ENCODE measurements at places on chromosomes 6 and 20.
A peak's percentile ranks its signal among the peaks of the same experiment; 100 is the strongest.

DNA sequence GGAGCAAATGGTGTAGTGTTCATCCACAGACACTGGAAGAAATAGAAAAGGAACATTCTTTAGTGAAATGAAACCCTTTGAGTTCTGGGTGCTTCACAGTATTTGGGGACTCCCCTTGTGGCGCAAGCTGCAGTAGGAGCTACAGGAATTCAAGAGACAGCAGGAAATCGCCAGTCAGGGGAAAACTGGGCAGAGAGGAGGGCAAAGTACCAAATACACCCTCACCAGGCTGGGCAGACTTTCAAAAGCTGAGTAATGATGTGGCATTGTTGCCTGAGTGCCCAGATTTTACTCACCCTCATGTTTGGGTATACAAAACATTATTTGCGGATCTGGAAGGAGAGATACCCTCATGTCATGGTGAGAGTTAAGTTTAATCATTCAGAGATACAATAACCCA is 97.9 kb downstream of the SOD2 start:
- no peak for DNase-seq

GRCh38 chr20:48489656-48490055 is 338.1 kb downstream of the PREX1 start:
- DNase-seq: no peak

GRCh38 chr20:14790771-14791620 is 453.6 kb upstream of the FLRT3 start:
- DNase-seq: peak; percentile 84

GRCh38 chr20:58558486-58559367 is 43.5 kb upstream of the APCDD1L start:
- no peak for DNase-seq

- DNase-seq: no peak
Observed at GRCh38 chr20:11901127-11901526, 16.6 kb upstream of the BTBD3 start.

GRCh38 chr20:13927171-13927570 is 63.2 kb downstream of the SEL1L2 start:
- DNase-seq: no peak

DNA sequence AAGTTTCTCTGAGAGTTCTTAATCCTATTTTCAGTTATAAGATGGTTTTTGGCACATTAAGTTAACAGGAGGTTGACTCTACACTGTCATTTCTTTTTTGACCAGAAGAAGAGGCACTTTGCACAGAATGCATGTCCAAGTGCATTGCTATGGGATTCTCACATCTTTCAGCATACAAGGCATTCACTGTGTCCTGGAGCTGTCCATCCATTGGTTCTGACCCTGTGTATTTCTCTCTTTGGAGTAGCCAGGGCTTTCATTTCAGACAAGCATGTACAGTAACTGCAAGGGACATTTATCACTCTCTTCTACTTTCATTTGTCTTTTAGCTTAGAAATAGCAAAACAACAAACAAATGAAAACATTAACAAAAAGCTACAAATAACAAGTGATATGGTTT is 275.1 kb upstream of the IMPG1 start:
- no peak for DNase-seq

- DNase-seq: no peak
Observed at GRCh38 chr6:3915076-3915791, 66.1 kb downstream of the FAM50B start.

DNA sequence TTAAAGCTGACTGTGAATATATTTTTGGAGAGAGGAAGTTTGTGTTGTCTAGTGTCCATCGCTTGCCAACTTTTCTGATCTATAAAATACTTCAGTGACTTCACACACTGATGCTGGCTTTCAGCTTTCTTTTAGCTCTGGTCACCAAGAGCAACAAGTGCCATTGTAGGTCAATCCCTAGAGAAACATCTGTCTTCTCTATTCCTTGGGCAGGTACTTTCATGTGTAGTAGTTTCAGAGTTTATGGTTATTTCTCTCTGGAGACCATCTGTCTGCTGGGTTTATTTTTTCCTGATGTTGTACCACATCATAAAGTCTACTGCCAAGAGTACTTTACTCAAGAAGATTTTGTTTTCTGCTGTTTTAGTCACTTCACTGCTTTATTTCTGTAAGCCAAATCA is 249.9 kb downstream of the KHDC1L start:
- DNase-seq: no peak

DNA sequence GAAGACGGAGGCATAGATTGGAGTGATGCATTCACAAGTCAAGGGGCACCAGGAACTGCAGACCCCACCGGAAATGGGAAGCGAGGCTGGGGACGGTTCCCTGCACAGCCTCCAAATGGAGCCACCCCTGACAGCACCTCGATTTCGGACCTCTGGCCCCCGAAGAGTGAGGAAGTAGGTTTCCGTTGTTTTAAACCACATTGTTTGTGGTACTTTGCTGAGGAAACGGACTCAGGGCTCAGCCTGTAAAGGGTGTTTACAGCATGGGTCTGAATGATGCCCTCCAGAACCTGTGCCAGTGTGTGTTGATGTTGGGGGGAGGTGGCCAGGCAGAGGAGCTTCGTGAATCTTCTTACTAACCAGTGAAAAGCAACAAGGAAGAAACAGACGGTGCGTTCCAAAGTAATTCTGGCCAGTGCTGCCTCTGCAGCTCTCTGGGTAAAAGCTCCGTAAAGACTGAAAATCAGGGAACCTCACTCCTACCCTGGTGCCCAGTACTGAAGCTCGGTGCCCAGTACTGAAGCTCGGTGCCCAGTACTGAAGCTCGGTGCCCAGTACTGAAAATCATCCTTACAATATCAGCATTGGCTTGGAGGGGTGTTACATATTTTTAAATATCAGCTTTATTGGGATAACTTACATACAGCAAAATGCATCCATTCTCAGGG is 30.1 kb upstream of the CCR6 start:
- no peak for DNase-seq

DNA sequence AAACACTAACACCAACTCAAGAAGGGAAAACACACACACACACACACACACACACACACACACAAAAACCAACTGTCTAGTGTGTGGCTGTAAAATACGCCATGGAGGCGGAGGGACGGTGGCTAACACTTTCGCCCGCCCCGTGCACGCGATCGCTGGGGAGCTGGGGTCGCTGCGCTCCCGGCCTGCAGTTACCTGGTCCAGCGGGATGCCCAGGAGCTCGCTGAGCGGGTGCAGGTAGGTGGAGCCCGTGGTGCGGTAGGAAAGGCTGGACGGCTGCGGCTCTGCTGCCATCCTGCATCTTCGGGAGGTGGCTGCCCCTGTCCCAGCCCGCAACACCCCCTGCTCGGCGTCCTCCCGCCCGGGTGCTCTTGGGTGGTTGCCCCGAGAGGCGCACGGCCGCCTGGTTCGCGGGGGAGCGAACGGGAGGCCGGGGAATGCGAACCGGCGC is 303 bp downstream of the MBOAT1 start:
- DNase-seq: no peak

- DNase-seq: no peak
Observed at GRCh38 chr6:122751326-122751725, 28.2 kb upstream of the FABP7 start.

GRCh38 chr6:5506597-5506996 is 245.3 kb downstream of the FARS2 start:
- no peak for DNase-seq

DNA sequence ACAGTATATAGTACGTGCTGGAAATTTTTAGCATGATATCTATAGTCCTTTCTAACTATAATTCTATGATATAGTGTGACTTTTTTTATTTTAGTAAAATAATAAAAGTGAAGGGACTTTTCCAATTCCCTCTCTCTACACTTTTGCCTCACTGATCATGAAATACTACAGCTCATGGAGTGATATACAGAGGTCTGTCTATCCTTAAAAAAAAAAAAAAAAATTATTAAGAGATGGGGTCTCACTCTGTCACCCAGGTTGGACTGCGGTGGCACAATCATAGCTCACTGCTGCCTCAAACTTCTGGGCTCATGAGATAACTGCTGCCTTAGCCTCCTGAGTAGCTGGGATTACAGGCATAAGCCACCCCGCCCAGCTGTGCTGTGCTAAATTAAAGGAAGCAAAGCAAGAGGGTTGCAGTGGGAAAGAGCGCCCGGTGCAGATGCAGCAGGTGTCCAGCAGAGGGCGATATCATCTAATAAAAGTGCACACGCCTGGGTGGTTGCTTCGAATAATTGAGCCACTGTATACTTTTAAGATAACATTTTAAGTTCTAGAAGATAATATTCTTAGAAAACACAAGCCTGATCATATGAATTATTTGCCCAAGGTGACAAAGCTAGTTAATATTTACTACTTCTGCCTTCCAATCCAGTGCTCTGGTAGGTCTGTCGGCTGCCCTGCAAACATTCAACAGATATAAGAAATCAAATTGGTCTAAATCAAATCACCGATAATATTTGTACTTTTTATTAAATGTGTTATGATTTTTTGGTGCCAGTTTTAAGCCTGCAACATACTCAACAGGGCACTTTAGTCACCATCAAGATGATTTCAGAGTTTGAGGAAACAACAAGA is 94.9 kb upstream of the NT5E start:
- DNase-seq: peak; percentile 45

GRCh38 chr6:4078691-4079471 is at the start of gene FAM217A:
Gene FAM217A (minus strand): TSS chr6:4079137. CDS start chr6:4077414, 1,723 bp downstream.
- DNase-seq: no peak

GRCh38 chr20:25018425-25018824 is 25.9 kb upstream of the APMAP start:
- DNase-seq: no peak

GRCh38 chr6:37779111-37779800 is 40.3 kb upstream of the ZFAND3 start:
- DNase-seq: no peak

DNA sequence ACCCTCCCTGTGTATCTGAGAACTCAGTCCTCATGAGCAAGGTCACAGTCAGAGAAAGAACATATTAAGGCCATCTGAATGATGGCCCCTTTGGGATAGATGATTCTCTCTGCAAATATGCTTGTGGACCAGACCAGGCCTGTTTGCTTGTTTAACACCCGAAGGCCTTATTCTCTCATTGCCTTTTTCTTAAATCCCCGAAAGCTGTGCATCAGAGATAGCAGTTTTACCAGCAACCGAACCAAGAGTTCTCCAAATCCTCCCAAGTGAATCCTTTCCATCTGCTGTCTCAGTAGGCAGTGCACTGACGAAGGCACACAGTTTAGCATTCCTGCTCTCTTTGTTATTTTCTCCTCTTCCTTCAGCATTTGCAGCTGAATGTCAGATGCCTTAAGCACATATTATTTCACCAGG is 79.8 kb downstream of the TRMT6 start:
- no peak for DNase-seq

- no peak for DNase-seq
Observed at GRCh38 chr6:10516953-10517352, 4.2 kb upstream of the GCNT2 start.

DNA sequence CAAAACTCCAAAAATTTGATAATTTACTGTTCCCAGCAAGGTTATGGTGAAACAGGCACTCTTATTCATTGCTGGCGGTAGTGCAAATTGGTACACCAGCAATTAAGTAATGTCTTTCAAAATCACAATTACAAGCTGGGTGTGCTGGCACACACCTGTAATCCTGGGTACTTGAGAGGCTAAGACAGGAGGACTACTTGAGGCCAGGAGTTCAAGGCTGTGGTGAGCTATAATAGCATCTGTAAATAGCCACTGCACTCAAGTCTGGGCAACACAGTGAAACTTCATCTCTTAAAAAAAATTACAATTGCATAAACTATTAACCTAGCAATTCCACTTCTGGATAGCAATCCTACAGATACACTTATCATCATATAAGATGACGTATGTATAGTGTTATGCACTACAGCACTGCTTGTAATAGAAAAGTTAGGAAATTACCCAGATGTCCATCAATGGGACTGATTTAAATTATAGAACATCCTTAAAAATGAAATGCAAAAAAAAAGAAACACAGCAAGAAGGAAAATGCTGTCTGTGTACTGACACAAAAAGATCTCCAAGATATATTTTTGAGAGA is 31.4 kb downstream of the NCOA6 start:
- no peak for DNase-seq

DNA sequence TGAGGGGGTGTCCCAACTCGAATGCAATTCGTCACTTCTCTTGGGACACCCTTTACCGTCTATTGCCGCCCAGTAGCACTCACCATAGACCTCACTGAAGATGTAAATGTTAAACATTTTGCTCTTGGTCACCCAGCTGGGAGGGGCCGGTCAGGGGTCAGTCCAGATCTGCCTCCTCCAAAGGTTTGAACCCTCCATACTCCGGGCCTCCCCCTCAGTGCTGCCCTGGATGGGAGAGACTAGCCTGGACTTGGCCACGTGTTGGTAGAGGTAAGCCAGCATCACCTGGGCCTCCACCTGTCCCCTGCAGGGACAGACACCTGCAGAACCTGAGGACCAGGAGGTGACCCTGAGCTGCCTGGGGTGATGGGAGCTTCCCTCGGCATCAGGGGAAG is 5.0 kb upstream of the MYT1 start:
- DNase-seq: no peak

GRCh38 chr6:32883789-32884188 is 29.8 kb downstream of the PSMB9 start:
- no peak for DNase-seq

DNA sequence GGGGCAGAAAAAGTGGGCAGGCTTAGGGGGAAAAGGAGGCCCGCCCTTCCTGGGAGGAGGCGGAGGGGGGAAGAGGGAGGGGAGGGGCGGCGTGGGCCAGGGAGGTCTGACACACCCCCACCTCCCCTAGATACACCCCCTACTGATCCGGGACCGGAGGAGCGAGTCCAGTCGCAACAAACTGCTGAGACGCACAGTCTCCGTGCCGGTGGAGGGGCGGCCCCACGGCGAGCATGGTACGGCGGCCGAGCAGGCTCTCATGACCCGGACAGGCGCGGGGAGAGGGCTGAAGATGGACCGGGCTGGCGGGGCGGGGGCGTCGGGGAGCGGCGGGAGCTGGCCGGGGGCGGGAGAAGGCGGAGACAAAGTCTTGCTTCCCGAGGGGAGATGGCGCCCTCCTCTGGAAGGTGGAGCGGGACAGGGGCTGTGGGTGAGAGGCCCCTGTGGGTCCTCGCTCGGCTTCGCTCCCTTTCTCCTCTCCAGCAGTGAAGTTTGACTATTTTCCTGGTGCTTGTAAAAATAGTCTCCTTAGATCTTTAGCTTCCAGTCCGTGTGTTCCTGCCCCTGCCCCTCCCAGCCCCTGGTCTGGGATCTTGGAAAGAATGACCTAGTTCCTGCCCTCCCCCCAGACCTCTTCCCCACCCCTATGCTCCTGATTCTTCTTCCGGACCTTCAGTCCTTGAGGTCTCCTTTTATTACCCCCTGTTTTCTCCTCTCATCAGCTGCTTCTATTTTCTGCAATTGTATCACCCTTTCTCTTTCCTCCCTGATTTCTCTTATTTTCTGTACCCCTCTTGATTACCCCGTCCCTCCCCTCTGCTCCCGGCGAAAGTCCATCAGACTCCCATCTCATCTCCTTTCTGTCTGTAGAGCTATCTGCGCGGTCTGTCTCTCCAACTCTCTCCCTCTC is 6.1 kb downstream of the SYNGAP1 start:
- DNase-seq: peak; percentile 55
